Fibroblast of villous mesenchyme (primary cell): ENCODE measurements at places on chromosomes 1 and 21.
A peak's percentile ranks its signal among the peaks of the same experiment; 100 is the strongest.

- no peak for DNase-seq
Observed at GRCh38 chr1:20183616-20184271, 2.2 kb upstream of the UBXN10 start.

- no peak for DNase-seq
Observed at GRCh38 chr1:32249831-32250525, 1.1 kb upstream of the LCK start.

- no peak for DNase-seq
Observed at GRCh38 chr1:82542141-82542540, 741.4 kb downstream of the ADGRL2 start.

DNA sequence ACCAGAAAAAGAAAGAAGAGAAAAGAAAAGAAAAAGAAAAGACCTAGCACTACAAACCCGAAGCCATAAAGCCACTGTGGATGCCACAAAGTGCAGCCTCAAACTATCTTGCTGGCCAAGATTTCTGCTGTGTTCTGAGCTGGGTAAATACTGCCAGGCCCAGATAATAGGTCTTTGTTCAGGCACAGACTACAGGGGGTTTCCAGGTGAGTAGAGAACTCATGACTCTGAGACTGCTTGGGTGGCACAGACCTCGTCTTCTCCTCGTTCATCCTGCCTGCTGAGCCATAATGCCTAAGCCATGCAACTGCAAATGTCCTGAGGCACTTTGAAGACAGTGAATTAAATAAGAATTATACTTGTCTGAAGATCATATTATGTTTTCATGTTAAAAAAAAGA is 651.8 kb downstream of the LMO4 start:
- DNase-seq = no peak

- peak; percentile 48 for DNase-seq
Observed at GRCh38 chr1:224333939-224334786, 4.2 kb upstream of the NVL start.

DNA sequence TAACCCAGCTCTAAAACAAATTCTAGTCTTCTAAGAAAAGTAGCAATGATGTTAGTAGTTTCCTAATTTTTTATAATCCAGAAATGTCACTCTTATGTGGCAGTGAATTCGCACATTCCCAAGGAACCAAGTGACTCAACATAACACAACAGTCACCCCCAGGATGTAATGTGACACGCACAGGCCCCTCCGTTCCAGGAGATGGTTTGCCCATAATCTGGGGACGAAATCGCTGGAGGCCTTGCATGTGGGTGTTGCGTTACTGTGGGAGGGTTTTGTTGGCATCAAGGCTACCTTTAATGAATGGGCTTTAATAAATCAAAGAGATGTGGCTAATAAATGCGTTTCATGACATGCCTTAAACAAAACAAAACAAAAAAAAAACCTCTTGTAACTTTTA is 50.9 kb downstream of the EVA1C start:
- peak; percentile 88 for DNase-seq

- no peak for DNase-seq
Observed at GRCh38 chr1:209486861-209487593, 96.5 kb upstream of the CAMK1G start.

DNA sequence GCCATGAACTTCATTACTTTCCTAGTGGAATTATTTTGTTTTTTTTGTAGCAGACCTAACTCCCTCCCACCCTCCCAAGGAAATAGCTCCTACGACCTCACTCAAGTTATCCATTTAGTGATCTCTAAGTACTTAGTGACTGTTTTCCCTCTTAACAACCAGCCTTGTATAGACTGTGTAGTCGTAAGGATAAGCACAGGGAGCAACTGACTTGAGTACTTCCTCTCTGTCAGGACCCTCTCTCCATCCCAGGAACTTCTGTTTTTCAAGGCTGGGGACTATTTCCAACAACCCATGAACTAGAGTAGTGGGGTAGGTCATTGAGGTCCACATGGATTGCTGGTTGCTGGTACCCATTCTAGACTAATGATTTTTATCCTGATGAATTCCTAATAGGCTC is 1.9 kb downstream of the AGO1 start:
- no peak for DNase-seq

GRCh38 chr1:153752571-153753195 is 22.5 kb upstream of the SLC27A3 start:
- peak; percentile 93 for DNase-seq

DNA sequence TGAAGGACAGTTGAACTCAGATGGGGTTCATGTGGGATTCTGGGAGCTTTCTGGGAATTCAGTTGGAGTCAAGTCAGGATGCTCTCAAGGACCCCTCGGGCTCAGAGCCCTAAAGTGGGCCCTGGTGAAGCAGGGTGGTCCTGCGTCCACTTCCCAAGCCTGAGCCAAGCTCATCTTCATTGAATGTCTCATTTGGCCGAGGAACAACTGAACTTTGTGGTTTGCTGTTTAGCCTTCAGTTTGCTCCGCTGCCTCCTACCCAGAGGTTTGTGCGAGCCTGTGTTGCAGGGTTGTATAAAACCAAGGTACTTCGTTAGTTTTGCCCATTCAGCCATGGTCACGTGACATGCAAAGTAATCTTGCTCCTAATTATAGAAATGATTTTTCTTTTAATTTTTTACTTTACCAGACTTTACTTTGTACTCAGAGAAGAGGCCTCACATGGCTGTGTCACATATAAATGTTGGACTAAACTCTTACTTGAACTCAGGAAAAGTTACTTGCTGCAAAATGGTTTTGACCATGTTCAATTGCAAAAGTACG is 49.7 kb downstream of the B3GALT5 start:
- DNase-seq = no peak

GRCh38 chr1:200366577-200367253 is 43.1 kb downstream of the ZNF281 start:
- DNase-seq = no peak

DNA sequence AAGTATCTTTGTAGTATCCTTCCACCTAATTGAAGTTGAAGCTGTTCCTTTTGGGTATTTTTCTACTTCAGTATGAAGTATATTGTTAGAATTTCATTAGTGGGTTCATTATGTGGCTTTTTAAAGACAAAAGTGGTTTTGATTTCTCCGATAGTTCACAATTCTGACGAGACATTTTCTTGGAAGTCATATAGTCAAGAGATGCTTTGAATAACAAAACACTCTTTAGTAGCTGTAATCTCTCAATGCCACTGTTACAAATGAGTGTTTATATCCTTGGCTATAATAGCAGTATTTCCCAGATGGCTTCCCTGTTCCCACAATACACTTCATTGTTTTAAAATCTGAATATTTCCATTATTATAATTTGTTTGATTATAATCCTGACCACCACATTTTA is 108.7 kb upstream of the F3 start:
- DNase-seq = no peak

GRCh38 chr1:203534012-203534411 is 40.1 kb downstream of the OPTC start:
- no peak for DNase-seq
